Ascending aorta (tissue), 2 donors: ENCODE measurements at places on chromosomes 5 and 9.

- no peak for DNase-seq
Measured at GRCh38 chr9:20591223-20591622, 31.1 kb downstream of the MLLT3 start.

DNA sequence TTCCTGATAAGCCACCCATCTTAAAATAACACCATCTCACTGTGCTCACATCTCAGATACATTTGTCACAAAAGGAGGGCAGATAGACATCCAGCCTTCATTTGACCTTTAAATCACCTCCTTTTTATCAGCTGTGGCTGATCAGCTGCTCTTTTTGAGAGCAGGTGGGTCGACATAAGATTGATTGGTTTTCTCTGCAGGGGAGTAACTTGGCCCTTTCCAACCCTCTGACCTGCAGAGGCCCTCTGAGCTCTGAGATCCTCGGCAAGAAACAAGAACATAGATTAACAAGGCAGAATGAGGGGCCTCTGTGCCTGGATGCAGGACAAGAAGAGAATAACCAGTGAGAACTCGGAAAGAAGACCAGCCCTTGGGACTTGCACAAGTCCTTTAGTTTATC, 33.5 kb upstream of the GLRA1 start:
- DNase-seq = no peak

GRCh38 chr5:122156724-122157325, 27.5 kb downstream of the ZNF474 start:
- no peak for DNase-seq

GRCh38 chr9:88746743-88747398, 211.9 kb downstream of the NXNL2 start:
- no peak for DNase-seq

DNA sequence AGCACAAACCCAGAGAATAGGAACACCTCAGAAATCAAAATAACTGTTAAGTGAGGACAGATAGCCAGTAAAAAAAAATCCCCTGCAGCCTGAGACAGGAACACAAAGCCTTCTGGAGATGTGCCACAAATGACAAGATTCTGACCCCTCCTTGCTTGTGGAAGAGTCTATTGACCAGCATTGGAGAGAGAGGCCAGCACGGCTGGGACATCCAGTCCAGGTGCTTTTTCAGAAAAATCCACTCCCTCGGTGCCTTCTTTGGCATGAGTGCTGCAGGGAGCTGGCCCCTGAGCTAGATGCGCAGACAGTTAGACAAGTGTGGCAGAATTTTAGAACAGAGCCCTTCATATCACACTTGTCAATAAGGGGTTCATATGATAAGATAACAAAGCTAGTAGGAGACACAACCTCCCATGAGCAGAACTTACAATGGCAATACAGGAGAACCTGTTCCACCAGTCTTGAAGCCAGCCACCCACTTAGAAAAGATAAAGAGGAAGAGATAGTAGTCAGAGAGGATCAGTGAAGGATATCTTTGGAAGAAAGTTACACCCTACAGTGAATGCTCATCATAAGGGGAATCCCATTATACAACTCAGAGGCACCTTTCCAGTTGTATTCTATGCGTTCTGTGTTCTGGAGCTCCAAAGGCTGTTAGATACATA, 298.4 kb downstream of the TLE1 start:
- no peak for DNase-seq

- DNase-seq = no peak
Measured at GRCh38 chr5:142320851-142321560, 3.8 kb downstream of the SPRY4 start.

DNA sequence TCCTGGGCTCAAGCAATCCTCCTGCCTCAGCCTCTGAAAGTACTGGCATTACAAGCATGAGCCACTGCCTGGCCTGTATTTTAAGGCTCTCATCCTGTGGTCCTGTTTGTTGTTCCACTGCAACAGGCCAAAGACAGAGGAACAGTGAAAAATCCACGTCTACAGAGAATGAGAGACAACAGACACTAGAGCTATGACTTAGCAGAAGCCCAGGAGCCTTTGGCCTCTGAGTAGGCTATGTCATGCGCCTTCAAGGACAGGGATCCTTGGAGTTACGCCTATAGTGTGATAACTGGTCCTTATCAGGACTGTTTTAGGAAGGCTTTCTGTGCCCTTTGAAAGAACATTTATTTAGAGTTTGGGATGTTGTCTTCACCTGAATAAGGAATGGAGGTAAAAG, 10.5 kb downstream of the POC5 start:
- DNase-seq = no peak

GRCh38 chr5:59184769-59185168, 601.9 kb downstream of the RAB3C start:
- no peak for DNase-seq

DNA sequence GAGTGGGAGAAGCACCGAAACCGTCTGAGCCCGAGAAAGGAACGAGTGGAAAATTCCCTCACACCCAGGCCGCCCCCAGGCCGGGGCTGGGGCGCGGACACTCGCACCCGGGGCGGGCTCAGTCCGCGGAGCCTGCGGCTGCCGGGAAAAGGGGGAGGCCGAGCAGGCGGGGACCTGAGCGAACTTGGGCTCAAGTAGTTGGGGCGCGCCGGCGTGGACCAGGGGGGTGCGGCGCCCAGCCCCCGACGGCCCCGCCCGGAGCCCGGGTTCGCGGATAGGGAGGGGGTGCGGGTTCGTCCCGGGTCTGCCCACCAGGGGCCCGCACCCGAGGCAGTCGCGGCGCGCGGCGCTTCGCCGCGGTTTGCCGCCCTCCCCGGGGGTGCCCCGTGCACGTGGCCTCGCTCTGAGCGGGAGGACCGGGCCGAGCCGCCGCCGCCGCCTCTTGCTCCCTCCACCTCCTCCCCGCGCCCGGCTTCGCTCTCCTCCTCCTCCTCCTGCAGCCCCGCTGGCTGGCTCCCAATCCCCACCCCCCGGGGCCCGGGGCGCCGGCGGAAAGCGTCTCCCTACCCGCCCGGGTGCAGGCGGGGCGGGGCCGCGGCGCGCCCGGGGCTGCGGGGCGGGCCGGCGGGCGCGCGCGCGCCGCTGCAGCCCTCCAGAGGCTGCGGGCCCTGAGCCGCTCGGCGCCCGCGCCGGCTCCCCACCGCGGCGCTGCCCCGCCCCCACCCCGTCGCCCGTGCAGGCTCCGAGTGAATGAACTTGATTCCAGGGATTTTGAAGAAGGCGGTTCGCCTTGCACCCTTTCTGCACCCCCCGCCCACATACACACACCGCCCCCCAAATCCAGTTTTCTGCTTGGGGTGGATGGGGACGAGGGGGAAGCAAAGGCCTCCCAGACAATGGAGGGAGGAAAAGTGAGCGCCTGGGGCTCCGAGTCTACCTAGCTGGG, 1.3 kb upstream of the NFIB start:
- DNase-seq = peak; percentile 96

DNA sequence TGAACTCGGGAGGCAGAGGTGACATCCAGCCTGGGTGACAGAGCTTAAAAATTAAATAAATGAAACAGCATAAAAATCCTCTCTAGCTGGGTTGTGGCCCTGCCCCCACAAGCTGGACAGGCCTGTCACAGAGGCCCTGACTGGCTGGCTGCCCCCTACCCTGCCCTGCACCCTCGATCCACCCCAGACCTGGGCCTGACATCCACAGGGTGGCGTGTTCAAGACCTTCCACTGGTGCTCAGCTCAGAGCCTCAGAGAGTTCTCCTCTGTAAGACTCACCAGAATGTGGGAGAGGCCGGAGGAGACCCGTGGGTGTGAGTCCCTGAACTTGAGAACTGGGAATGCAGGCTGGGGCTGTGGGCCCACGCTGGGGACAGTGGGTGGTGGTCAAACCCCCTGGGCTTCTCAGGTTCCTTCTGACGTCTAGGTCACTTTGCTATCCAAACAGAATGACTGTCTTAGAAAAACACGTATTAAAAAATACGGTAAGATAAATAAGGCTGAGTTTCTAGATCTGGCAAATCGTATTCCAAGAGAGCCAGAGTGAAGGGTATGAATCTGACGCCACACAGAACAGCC, 9.7 kb upstream of the WDR38 start:
- DNase-seq = no peak

- no peak for DNase-seq
Measured at GRCh38 chr5:67416133-67416937, 219.7 kb upstream of the CD180 start.

- no peak for DNase-seq
Measured at GRCh38 chr5:158349987-158350386, 491.0 kb upstream of the CLINT1 start.

DNA sequence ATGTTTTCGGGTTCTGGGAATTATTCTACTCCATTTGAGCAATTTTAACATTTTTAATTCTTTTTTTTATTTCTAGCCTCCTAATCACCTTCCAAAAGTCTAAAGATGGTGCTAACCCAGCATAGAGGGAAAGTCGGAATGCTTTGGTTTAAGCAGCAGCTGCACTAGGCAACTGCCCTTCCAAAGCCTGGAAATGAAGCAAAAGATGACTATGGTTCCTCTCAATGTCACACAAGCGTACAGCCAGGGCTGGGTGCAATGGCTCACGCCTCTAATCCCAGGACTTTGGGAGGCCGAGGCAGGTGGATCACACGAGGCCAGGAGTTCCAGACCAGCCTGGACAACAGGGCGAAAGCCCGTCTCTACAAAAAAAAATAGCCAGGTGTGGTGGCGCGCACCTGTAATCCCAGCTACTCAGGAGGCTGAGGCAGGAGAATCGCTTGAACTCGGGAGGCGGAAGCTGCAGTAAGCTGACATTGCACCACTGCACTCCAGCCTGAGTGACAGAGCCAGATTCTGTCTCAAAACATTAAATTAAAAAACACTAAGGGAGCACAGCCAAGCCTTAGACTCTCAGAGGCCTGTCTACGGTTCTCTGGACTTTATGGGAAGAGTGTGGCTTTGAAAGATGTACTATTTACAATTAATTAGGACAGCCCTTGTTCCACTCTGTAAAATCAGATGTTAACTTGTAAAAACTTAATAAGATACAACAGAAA, 33.1 kb downstream of the ADAM19 start:
- no peak for DNase-seq

DNA sequence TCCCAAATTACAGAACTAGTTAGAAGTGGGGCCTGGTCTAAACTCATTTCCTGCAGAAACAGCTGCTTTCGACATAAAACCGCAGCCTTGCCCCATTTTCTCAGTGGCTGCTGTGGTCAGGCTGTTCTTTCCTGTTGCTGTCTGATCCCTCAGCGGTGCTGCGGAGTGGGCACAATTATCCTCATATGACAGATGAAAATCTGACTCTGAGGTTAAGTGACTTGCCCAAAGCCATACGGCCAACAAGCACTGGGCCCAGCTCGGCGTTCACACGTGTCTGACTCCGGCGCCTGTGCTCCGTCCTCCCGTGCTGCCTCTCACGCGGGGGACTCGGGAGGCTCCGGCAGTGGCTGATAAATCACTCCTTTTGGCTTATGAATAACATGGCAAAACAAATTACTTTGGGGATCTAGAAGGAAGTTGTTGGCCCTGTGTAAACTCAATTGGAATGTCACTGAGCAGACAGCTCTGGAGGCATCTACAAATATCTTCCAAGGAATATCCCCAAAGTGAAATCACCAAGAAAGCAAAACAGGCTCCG, 142.6 kb upstream of the LMX1B start:
- DNase-seq = peak; percentile 63

DNA sequence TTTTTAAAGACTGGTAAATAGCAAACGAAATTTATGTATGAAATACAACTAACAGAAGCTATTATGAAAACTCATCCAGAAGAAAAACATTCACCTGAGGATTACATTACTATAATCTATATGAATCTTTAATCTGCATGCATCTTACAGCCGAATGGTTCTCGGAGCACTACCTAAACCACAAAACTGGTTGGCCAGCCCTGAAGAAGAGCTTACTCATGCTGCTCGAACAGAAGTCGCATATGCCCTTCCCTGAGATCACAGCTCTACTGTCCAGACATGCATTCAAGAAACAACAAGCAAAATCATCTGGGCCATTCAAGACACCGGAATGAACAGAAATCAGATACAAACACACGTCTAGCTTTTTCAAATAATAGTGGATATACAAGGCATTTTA, 931.0 kb upstream of the DMAC1 start:
- no peak for DNase-seq

- no peak for DNase-seq
Measured at GRCh38 chr5:36662291-36662851, 56.0 kb downstream of the SLC1A3 start.

DNA sequence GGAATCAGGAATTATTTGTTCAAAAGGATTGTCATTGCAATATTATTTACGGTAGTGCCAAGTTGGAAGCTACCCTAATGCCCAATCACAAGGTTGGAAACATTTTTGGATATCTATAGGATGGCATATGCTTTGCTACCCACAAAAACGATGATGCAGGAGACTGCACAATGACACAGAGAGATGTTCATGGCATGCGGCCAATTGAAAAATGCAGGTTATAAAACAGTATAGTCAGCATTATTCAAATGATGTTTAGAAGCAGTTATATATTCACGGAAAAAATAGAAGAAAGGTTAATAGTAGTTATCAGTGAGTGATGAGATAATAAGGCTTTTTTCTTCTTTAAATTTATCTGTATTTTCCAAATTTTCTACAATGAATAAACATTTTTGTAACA, 5.9 kb upstream of the ACSL6 start:
- no peak for DNase-seq

GRCh38 chr5:154234551-154234950, 44.0 kb downstream of the GALNT10 start:
- no peak for DNase-seq

- DNase-seq = no peak
Measured at GRCh38 chr9:105087910-105088898, 156.2 kb upstream of the SLC44A1 start.

DNA sequence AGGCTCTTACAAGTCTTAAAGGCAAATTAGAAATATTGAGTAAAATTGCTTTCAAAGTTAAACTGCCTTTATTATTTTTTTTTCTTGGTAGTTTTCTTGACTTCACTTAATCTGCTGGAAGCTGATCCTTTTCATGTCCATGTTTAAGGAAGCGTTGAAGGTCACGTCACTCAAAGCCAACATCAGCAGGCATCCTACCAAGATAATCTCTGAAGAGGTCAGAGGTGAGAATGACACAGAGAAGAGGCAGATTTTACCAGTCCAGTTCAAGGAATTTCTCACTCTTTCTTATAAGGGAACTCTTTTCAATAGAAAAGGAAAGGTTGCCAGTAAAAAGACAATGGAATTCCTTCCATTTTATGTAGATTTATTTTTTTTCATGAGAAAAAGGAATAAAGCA, 259.8 kb downstream of the ANXA1 start:
- no peak for DNase-seq

- DNase-seq = no peak
Measured at GRCh38 chr5:127909066-127909465, 174.5 kb upstream of the SLC12A2 start.

DNA sequence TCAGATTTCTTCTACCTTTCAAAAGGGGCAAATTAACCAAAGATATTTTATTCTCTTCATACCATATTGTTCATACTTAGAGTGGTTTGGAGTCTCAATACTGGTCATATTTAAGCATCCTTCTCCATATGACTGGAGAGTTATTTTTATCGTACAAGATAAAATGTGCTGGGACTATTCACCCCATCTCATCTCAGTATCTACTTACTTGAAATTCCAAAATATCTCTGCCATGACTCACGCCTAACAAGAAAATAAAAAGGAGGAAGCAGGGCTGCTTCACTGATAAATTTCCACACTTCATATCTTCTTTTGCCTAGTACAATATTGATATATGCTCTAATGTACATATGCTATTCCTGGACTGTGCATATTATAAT, 277.9 kb upstream of the CDH9 start:
- DNase-seq = no peak
